Left renal cortex interstitium (tissue), 4 donors: ENCODE measurements at places on chromosomes 6 and 20. TPM values are rescaled to one million over a fixed set of nuclear protein-coding genes. Genes with fewer than 3 reads are reported as not detected.

TFAP2D gene
- polyA plus RNA-seq: not detected

DNA sequence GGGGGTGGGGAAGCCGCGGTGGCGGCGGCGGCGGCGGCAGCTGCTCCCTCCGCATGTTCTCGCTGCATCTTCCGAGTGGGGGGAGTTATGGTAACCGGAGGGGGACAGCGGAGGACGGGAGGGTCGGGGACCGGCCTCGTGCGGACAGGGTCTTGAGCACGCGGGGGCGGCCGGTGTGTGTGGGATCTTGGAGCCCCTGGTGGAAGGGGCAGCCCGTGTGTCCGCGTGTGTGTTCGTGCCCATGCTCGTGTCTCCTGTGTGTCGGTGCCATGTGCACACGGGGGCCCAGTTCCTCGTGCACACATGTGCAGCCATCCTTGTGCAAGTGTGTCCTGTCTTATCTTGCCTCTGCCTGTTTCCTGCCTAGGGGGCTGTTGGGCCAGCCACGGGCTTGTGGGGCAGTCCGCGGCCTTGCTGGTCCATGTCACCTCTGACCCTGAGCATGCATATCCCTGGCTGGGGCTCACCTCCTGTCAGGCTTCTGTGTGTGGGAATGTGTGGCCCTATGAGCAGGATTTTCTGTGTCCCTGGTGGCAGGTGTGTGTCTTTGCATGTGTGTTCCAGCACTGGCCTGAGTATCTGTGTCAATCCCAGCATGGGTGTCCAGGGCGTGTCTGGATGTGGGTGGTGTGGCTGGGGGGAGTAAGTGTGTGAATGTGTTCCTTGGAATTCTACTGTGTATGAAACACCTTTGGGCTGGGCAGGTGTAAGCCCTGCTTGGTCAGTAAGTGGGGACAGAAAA lies 8.5 kb downstream of the SYNGAP1 start:
- no peak for DNase-seq

GRCh38 chr20:23099791-23100719 lies 13.9 kb upstream of the CD93 start:
- no peak for DNase-seq

DNA sequence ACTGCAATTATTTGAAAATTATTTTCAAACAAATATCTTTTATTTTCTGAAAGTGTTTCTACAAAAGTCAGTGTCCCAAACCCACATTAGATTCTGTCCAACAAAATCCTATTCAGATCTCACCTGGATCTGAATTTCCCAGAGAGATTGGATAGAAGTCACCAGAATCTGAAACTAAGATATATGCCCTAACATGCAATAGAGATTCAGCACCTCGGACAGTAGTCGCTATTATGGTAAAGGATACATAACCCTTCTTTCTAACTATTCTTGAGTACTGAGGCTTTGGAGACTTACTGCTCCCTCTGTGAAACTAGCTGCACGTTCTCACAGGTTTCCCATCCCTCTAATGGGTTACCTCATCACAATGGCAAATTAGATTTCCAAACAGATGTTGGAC lies 151.4 kb downstream of the ID4 start:
- DNase-seq: peak; percentile 39

DNA sequence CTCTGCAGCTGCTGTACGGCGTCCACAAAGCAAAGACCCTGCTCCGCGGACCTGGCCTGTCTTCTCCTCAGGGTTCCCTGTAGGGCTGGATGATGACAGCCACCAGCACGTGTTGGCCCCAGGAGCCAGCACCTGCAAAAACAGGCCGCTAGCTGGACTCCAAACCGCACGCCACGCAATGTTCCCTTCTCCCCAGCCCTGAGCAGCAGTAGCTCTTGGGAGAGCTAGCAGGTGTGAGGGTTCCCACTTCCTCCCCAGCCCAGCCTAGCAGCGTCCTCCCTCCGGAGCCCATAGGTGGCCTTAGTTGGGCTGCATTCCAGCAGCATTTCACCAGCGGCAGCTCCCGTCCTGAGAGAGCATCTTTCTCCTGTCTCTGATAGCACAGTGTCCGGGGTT lies 42.3 kb downstream of the DACT2 start:
- no peak for DNase-seq

GRCh38 chr6:51569594-51569993 lies 517.8 kb downstream of the PKHD1 start:
- no peak for DNase-seq

- no peak for DNase-seq
Observed at GRCh38 chr6:70107852-70108629, 194.8 kb downstream of the COL9A1 start.

DNA sequence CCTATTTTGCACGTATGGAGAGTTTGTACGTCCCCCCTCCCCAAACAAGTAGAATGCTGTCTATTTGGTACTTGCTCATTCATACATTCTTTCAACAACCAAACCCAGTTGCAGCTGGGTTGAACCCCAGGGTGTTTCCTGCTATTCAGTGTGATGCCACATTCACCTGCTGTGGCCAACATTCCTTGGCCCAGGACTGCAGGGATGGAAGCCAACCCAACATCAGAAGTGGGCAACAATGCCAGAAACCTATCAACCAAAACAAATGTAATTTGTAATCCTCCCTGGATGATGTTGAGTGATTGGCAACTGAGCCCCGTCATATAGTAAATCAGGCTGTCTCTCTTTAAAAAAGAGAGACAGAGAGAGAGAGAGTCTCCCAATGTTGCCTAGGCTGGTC lies 8.9 kb downstream of the NT5E start:
- no peak for DNase-seq

DNA sequence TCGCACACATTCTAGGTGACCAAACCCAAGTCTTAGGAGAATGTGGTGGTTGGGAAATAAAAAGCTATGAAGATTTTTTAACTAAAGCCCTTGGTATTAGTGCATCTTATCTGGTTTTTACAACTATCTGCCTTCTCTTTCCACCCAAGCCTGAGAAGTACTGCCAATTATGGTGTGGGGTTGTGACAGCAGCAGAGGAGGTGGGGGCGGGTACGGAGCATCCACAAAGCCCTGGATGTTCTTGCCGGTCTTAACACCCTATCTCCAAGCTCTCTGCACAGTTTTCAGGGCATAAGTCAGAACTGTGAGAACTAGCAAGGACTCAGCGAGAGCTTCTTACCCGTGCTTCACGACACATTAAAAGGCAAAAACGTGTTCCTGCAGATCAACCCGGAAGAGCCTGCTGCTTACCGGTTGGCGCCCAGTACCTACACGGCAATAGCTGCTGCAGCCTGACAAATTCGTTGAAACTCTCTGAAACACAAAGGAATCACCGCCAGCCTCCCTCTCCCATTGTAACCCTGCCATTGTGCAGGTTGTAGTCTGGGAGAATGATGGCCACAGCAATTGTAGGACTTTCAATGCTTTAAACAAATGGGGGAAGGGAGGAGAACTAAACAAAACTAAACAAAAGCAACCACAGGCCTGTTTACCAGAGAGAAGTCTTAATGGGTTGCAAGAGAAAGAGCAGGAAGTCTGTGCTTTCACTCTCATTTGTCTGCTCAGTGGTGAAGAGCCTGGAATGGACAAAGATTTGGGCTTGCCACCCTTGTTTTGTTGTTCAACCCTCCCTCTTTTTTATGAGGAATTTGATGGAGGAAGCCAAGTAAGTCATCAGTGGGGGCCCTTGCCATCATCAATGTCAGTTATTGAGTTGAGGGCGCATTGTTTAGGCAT lies 461.0 kb upstream of the JARID2 start:
- no peak for DNase-seq

C20orf202 gene
- polyA plus RNA-seq: 0.22 TPM

ADGRF5 gene
- polyA plus RNA-seq: 34.2 TPM

- no peak for DNase-seq
Observed at GRCh38 chr20:41437836-41438235, 71.2 kb upstream of the EMILIN3 start.

LINC00237 gene
- not detected for polyA plus RNA-seq

- DNase-seq: no peak
Observed at GRCh38 chr20:31608251-31608945, 3.3 kb downstream of the ID1 start.

SIM1 gene
- 26.5 TPM for polyA plus RNA-seq

- DNase-seq: no peak
Observed at GRCh38 chr6:120198033-120198432, 848.5 kb upstream of the MAN1A1 start.

DNA sequence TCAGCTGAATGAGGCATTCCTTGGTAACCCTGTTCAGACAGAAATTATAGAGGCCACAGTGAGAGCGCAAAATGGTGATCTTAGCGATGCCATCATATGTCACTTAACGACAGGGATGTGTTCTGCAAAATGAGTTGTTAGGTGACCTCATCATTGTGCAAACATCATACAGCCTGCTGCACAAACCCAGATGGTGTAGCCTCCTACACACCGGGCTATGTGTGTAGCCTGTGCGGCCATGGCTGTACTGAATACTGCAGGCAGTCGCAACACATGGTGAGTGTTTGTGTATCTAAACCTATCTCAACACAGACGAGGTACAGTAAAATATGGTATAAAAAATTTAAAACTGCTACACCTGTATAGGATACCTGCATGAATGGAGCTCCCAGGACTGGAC lies 234.1 kb upstream of the PMEPA1 start:
- no peak for DNase-seq

FAM162B gene
- polyA plus RNA-seq: 8.0 TPM

DNA sequence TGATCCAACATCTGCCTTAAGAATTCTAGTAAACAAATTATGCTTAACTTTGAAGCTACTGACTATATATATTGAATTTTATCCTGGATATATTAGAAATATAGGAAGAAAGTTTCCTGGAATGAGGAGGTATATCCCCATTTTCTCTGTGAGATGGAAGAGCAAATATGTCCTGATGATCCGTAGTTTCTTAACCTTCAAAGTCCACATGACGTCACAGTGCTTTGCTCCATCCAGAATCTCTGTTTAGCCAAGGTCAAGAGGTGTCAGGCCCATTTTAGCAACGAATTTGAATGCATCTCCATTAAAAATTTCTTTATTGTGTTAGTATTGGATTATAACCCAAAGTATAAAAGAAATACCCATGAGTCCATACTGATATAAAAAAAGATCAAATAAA lies 162.5 kb downstream of the PRL start:
- DNase-seq: no peak

PPP1R16B gene
- polyA plus RNA-seq: 8.6 TPM

DNA sequence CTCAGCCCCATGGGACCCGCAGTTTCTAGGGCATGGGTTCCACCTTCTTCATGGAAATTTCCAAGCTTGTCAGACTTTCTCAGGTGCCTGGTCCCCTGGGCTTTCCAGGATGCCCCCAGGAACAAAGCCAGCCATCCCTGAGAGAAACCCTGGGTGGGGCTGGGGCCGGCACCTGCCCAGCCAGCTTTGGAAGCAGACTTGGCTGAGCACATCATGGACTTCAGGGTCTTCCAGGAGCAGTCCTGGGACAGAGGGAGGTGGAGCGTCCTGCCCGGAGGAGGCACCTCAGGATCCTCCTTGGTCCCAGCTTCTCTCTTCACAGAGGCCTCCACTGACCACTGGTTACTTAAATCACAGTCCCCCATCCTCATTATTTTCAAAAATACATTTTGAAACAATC lies 13.5 kb downstream of the MYT1 start:
- DNase-seq: no peak

FLRT3 gene
- 137 TPM for polyA plus RNA-seq

DNA sequence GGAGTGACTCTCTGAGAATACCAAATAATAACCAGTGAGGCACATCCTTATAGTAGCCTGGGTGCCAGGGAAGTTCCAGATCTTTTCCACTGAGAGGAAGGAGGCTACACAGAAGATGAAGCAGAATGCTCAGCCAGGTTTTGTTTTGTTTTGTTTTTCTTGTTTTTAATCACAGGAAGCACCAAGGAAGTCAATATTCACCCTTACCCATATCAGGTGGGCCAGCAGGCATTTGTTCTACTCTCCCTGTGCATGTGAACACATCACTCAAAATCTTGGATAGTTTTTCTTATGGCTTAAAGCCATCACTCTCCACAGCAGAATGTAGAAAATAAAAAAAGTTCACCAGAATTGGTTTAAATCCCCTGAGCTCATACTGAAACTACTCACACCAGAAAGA lies 10.5 kb downstream of the SLC17A1 start:
- DNase-seq: no peak

DNA sequence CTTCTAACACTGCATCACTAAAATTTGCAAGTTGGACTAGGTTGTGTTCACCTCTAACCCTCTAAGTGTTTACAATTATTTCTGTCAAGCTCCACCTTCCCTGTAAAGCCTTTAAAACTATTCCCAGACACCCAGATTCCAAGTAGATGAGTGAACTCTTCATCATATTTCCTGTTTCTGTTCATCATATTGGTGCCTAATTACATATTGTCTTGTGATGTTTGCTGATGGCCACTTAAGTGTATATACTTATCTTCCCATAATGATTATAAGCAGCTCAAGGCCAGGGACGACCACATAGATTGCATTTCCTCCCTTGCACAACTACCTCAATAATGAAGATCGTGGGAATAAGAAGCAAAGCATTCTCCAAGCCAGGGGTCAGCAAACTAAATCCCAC lies 16.8 kb downstream of the TNFRSF21 start:
- no peak for DNase-seq

TRIM15 gene
- polyA plus RNA-seq: 0.62 TPM

- no peak for DNase-seq
Observed at GRCh38 chr6:163536770-163537169, 122.3 kb downstream of the QKI start.

GRCh38 chr20:23782366-23782983 lies 31.7 kb upstream of the CST1 start:
- no peak for DNase-seq

GRCh38 chr6:22401932-22402331 lies 105.1 kb upstream of the PRL start:
- no peak for DNase-seq

- DNase-seq: no peak
Observed at GRCh38 chr20:10134176-10134575, 84.5 kb upstream of the SNAP25 start.

DNA sequence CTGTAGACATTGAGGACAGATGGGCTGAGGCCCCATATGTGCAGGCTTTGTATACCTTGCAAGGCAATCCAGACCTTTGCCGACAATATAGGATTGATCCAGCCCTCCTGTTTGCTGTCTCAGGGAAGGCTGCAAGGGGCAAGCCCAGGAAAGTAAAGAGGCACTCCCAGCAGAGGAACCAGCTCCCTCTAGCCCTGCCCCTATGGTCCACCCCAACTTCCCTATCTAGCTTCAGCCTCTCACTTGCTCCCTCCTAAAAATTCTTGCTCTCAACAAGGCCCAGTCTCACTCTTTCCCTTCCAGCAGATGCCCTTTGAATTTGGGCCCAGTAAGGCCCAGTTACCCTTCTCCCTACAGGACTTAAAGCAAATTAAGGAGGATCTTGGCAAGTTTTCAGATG lies 92.6 kb downstream of the JARID2 start:
- DNase-seq: no peak

C6orf89 gene
- polyA plus RNA-seq: 48.4 TPM

SLC22A2 gene
- polyA plus RNA-seq: 10.7 TPM

DNA sequence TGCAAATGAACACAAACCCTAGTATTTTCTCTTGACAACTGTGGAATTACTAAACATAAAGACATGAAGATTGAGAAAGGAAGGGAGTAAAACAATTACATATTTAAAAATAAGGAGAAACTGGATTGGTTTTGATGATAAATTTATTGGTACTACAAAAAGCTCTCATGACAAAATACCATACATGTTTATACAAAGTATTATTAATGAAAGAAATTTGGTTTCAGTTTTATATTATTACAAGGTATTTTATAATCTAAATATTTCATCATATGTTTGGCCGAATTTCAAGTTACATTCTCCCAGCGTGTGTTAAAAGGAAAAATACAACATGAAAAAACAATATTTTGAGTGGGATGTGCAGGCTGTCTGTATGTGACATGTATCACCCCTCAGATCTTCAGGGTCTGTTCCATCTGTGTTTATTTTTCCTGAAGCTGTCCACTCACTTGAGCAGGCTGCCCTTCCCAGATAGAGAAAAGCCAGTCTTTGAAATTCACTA lies 568.4 kb downstream of the NKAIN2 start:
- no peak for DNase-seq
